Sigmoid colon (tissue), 7 donors: ENCODE measurements at places on chromosomes 3 and 15. TPM values are rescaled to one million over a fixed set of nuclear protein-coding genes. Genes with fewer than 3 reads are reported as not detected.

- peaks cover 13% of the 10 kb centered on the region for H3K4me1 ChIP-seq
- H3K27me3 ChIP-seq, result no peaks in the 10 kb centered on the region
- H3K4me3 ChIP-seq, result no peak overlapping the region
- H3K27ac ChIP-seq, result no peak overlapping the region
Measured at GRCh38 chr3:51557993-51558392, 19.5 kb downstream of the RAD54L2 start.

DNA sequence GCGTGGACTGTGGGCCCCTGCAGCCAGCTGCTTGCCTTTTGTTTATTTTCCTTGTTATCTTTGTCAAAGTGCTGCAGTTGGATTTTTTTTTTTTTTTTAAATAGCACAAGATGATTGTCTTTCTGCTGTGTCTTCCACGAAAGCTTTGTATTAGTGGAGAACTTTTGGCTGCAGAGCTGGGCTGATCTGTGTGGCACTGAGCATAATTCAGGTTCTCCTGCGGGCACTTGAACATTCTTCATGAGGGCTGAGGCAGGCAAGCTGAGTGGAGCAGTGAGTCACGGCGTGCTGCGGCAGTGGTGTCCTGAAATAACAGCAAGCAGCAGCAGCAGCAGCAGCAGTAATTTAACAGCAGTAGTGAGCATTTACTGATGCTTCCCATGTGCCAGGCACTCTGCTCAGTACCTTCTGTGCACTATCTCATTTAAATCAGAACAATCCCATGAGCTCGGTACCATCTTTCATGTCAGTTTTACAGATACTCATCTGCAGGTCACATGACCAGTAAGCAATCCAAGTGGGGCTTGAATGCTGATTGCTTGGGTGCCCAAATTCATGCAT is 45.8 kb downstream of the MITF start:
- no peaks in the 10 kb centered on the region for H3K36me3 ChIP-seq
- H3K4me3 ChIP-seq, result no peak overlapping the region
- peak; percentile 89 for DNase-seq
- H3K27me3 ChIP-seq, result no peaks in the 10 kb centered on the region
- peaks cover 60% of the 10 kb centered on the region for H3K4me1 ChIP-seq

DNA sequence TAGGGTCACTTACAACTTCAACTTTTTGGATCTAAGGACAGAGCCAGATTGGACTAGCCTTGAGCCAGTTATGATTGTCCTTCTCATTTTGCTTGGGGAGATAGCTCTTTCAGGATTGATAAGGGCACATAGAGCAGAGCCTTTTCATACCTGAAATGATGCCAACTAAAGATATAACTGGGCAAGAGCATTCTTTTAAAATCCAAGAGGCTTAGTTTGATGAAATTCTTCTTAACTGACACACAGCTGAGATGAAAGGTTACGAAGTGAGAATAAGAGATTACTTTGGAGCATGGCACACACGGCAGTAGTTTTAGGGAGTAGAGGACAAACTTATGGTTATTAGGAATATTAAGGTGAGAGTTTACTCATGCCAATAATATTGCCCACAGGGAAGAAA is 12.7 kb downstream of the CD200 start:
- no peaks in the 10 kb centered on the region for H3K27me3 ChIP-seq
- H3K36me3 ChIP-seq, result no peaks in the 10 kb centered on the region
- H3K4me3 ChIP-seq, result no peak overlapping the region
- no peaks in the 10 kb centered on the region for H3K4me1 ChIP-seq
- no peak overlapping the region for H3K27ac ChIP-seq
- no peak for DNase-seq

The RPN1 gene
- 149 TPM for total RNA-seq

The CD96 gene
- total RNA-seq, result under 0.01 TPM
